ENCODE measurements at places on chromosomes 7 and 10.

DNA sequence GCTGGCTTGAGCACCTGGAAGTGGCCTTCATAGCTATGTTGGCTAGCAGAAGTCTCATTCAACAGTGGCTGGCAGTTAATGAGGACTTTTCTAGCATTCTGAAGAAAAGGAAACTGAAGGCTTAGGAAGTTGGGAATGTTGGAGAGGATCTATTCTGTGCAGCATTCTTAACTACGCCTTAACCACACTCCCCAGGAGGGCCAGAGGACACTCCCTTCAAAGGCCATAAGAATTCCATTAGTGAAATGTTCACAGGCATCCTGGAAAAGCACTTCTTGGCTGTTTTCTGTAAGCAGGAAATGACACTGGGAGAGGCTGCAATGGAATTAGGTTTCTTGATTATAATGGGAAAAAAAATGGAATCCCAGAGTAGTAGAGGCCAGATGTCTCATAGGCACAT, 188.9 kb downstream of the ARHGAP12 start:
- no peaks in the 10 kb centered on the region for H3K27me3 ChIP-seq
- DNase-seq, result no peak
- no peak overlapping the region for H3K27ac ChIP-seq
- no peak overlapping the region for H3K4me3 ChIP-seq

GRCh38 chr10:21020545-21020944, 123.4 kb upstream of the NEBL start:
- no peak for DNase-seq
- no peak overlapping the region for H3K4me3 ChIP-seq
- H3K36me3 ChIP-seq, result no peaks in the 10 kb centered on the region
- no peak overlapping the region for H3K27ac ChIP-seq
- no peaks in the 10 kb centered on the region for H3K27me3 ChIP-seq
- no peaks in the 10 kb centered on the region for H3K4me1 ChIP-seq

DNA sequence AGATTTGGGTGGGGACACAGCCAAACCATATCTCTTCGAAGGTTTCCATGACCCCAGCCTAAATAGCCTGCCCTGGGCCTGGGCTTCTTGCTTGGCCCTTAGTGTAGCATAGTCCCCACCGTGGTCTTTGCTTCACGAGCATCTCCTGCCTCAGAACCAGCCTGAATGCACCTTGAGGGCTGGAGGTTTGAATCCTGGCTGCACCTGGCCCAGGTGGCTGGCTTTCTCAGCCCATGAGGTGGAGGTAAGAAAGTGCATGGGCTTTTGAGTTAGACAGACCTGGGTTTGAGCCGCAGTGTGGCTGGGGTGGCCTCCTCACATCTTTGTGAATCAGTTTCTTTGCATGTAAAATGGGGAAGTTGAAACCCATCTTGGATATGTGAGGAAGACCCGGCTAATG, 24.2 kb upstream of the PCBD1 start:
- no peaks in the 10 kb centered on the region for H3K27me3 ChIP-seq
- no peak for DNase-seq
- H3K36me3 ChIP-seq, result no peaks in the 10 kb centered on the region
- H3K4me3 ChIP-seq, result no peak overlapping the region
- no peak overlapping the region for H3K27ac ChIP-seq

- peaks cover 75% of the 10 kb centered on the region for H3K4me1 ChIP-seq
- no peak overlapping the region for H3K4me3 ChIP-seq
- no peaks in the 10 kb centered on the region for H3K27me3 ChIP-seq
- peaks cover 13% of the 10 kb centered on the region for H3K36me3 ChIP-seq
- no peak for DNase-seq
- peak overlapping the region; percentile 82 for H3K27ac ChIP-seq
Observed at GRCh38 chr10:73857446-73857845, 16.9 kb downstream of the CAMK2G start.

DNA sequence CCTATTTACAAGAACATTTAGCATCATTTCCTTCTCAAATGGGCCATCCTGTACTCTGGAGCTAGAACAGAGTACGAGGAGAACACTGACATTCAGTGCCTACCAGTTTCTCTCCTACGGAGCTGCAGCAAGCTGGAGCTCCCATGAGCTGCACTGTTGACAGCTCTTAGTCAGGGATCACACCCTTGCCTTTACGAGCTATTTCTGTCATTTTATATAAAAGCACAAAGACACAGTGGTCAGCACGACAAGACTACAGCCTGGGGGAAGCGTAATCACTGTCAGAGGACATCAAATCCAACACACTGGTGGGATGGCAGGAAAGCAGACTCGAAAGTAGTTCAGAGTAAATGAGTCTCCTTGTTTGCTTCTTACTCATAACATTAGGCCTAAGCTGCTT, 2.7 kb downstream of the CDCA7L start:
- no peak for DNase-seq
- no peak overlapping the region for H3K4me3 ChIP-seq
- no peaks in the 10 kb centered on the region for H3K36me3 ChIP-seq
- H3K27me3 ChIP-seq, result peaks cover 10% of the 10 kb centered on the region
- H3K27ac ChIP-seq, result no peak overlapping the region

GRCh38 chr10:15096661-15097010, 519 bp upstream of the RPP38 start:
- peaks cover 21% of the 10 kb centered on the region for H3K4me1 ChIP-seq
- no peak for DNase-seq
- peak overlapping the region; percentile 78 for H3K4me3 ChIP-seq

DNA sequence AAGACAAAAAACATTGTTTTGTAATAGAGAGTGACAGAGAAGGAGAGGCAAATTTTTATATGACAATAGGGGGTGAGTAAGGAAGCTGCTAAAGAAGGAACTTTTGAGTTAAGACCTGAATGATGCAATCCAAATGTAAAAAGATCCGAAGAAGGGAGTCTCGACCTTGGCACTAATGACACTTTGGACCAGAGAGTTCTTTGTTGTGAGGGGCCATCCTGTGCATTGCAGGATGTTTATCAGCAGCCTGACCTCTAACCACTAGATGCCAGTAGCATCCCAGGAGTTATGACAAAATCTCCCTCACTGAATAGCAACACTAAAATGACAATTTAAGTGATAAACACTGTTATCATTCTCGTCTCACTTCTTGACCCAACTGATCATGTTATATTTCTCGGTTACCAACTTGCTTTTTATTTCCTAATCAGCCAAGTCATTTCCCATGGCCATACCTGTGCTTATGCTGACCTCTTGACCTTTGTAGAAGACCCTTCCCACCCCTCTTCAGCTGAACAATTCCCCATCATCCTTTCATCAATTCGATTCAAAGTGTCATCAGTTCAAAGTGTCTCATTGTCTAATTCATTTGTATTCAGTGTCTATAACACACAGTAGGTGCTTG, 30.0 kb downstream of the DGKI start:
- no peaks in the 10 kb centered on the region for H3K27me3 ChIP-seq
- H3K4me1 ChIP-seq, result peaks cover 3% of the 10 kb centered on the region
- H3K27ac ChIP-seq, result no peak overlapping the region
- no peak overlapping the region for H3K4me3 ChIP-seq

GRCh38 chr7:104371216-104371979, 43.0 kb downstream of the LHFPL3 start:
- no peaks in the 10 kb centered on the region for H3K36me3 ChIP-seq
- no peak overlapping the region for H3K4me3 ChIP-seq
- H3K4me1 ChIP-seq, result no peaks in the 10 kb centered on the region
- no peak overlapping the region for H3K27ac ChIP-seq
- no peaks in the 10 kb centered on the region for H3K27me3 ChIP-seq

- peak; percentile 48 for DNase-seq
- no peaks in the 10 kb centered on the region for H3K27me3 ChIP-seq
- peaks cover 12% of the 10 kb centered on the region for H3K4me1 ChIP-seq
- peak within 1 kb of the TSS; percentile 83 for H3K4me3 ChIP-seq
- H3K36me3 ChIP-seq, result no peaks in the 10 kb centered on the region
- peak within 1 kb of the TSS; percentile 86 for H3K27ac ChIP-seq
Observed at GRCh38 chr7:64313740-64314491, at the start of gene ZNF736. TSS of gene ZNF736 (plus strand) at chr7:64313961. CDS start at chr7:64314151, 190 bp downstream.

DNA sequence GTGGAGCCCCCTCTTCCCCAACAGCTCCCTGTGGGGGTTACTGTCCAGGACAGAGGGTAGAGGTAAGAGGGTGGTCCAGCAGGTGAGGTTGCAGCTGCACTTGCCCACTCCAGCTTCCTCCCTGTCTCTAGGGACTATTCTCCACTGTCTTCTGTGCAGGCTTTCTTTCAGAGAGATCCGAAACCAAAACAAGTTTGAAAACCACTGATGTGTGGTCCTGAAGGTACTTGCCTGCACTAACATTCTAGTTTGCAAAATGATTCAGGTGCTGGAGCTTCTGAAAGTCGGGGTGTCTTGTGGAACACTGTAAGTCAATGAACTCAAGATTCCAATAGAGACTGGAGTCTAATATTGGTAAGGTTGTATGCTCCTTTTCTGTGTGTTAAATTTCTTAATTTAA, 63.1 kb downstream of the BLNK start:
- H3K36me3 ChIP-seq, result peaks cover 97% of the 10 kb centered on the region
- H3K4me1 ChIP-seq, result no peaks in the 10 kb centered on the region
- DNase-seq, result no peak
- no peak overlapping the region for H3K4me3 ChIP-seq
- H3K27me3 ChIP-seq, result no peaks in the 10 kb centered on the region

DNA sequence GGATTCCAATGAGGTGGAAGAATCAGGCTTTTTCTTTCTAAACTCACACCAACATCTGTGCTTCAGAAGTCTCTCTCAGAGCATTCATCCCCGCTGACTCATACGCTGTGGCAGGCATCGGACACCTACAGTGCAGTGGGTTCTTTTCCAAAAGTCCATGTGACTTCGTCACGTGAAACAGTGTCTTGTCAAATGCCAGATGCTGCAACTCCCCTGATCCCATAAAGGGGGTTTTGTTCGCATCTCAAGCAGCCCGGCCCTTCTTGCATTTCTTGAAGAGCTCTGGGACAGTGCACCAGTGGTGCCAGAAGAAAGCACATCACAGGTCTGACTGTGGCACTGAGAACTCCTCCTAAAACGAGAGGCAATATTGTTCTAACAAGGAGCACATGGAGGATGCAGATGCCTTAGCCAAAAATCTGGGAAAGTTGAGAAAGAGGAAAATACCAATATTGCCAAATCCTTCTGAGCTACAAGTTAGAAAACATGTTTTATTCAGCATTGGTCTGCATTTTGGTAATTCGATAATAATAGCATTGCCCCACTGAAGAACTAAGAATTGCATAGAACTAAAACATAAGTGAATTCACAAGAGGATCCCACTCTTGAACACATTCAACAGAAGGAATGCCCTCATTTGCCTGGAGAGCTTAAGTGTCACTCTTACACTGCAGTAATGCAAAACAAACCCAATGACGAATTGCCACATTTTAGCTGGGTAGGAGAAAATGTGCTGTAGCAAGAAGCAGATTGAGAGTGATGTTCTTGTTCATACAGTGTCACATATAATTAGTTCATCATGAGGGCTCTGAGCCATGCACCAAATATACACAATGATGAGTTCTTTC, 204.4 kb downstream of the CXCL12 start:
- H3K4me1 ChIP-seq, result no peaks in the 10 kb centered on the region
- no peaks in the 10 kb centered on the region for H3K36me3 ChIP-seq
- no peaks in the 10 kb centered on the region for H3K27me3 ChIP-seq
- no peak for DNase-seq

- H3K27ac ChIP-seq, result no peak overlapping the region
- H3K4me3 ChIP-seq, result no peak overlapping the region
- H3K4me1 ChIP-seq, result peaks cover 3% of the 10 kb centered on the region
- H3K36me3 ChIP-seq, result no peaks in the 10 kb centered on the region
- DNase-seq, result no peak
Observed at GRCh38 chr10:68079434-68079833, 4.4 kb upstream of the HERC4 start.

DNA sequence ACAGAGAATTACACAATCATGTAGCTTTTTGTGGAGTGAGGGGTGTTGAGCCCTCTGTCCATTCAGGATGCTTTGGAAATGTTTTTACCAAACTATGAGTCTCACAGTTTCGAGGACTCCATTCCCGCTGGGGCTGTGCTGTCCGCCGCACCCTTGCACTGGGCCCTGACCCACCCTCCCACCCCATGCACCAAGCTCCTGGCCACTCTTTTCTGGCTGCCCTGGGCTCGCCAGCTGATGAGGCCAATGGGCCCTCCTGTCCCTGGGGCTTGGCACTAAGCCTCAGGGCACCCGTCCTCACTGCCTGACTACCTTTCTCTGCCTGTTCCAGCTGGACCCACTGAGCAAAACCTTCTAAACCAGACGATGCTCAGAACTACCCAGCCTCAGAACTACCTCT, 332.1 kb downstream of the PTPRN2 start:
- no peaks in the 10 kb centered on the region for H3K4me1 ChIP-seq
- no peaks in the 10 kb centered on the region for H3K36me3 ChIP-seq
- peaks cover 3% of the 10 kb centered on the region for H3K27me3 ChIP-seq
- no peak for DNase-seq

DNA sequence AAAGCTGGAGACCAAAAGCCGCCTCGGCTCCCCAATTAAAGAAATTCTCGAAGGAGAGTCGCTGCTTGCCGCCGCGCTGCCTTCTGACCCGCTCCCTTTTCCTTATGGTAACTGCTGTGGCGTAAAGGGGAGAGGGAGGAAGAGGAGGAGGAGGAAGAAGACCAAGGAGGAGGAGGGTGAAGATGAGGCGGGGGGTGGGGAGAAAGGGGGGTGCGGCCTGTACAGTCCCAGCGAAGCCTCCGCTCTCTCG, 388 bp downstream of the CNOT4 start:
- H3K4me3 ChIP-seq, result peak overlapping the region; percentile 77
- H3K4me1 ChIP-seq, result peaks cover 30% of the 10 kb centered on the region
- H3K36me3 ChIP-seq, result no peaks in the 10 kb centered on the region
- no peaks in the 10 kb centered on the region for H3K27me3 ChIP-seq

DNA sequence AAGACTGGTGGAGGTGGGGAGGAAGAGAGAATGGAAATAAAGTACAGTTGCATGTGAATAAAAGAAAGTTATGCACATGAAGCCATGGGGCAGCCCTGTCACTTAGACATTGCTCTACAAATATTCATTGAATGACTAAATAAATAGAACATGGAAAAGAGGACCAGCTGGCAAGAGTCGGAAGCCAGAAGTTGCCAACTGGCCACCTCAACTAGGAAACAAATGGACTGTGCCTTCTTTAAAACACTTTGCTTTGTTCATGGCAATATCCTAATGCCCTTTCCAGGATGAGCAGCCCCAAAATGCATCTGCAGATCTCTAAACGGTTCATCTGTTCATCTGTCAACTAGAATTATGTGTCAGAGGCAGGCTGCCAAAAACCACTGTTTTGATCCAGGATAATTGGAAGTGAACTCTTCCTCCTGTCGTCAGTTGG, 157.3 kb downstream of the NOC3L start:
- H3K4me3 ChIP-seq, result no peak overlapping the region
- no peaks in the 10 kb centered on the region for H3K27me3 ChIP-seq
- no peaks in the 10 kb centered on the region for H3K36me3 ChIP-seq
- H3K4me1 ChIP-seq, result no peaks in the 10 kb centered on the region

DNA sequence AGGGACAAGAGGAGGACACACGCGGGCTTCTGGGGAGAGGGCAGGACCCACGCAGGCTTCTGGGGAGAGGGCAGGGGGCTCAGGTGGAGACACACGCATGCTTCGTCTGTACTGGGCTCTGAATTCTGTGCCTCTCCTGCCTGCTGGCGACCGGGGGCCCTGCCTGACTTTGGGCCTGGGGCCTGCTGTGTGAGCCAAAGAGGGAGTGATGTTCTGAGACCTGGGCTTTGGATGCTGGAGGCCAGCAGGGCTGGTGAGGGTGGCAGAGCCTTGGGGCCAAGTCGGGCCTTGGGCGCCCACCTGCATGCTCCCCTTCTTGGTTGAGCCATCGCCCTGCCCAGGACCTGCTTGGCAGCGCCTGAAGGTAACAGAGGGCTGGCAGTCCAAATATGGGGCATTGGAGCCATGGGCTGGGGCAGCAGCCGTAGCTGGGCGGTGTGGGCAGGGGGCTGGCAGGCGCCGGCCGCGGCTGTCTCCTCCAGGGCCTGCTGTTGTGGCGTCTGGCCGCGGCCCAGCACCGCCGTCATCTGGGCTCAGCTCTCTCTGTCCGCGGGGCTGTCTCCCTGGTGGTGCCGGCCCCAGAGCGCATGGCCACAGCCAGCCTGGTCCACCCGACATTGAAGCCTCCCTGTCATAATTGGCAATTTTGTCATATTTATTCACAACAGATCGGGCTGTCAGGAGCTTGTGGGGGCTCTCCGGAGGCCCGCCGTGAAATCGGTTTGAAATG, 78.9 kb downstream of the UNCX start:
- no peaks in the 10 kb centered on the region for H3K36me3 ChIP-seq
- H3K4me3 ChIP-seq, result no peak overlapping the region
- no peak overlapping the region for H3K27ac ChIP-seq
